ENCODE measurements at places on chromosomes 2 and 18.
A peak's percentile ranks its signal among the peaks of the same experiment; 100 is the strongest.

DNA sequence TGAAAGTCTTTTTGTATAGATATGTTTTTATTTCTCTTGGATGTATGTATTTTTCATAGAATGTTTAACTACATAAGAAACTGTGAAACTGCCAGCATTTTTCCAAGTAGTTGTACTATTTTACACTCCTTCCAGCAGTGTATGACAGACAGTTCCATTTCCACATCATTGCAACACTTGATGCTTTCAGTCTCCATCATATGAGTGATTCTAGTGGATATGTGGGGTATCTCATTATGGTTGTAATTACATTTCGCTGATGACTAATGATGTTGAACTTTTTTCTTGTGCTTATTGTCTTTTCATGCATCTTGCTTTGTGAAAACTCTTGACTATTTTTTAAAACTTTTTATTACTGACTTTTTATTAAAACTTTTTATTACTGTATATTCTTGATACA is 101.4 kb downstream of the ARHGAP28 start:
- no peak for DNase-seq

- no peak for DNase-seq
These were observed 95.3 kb upstream of the CAVIN2 start for GRCh38 chr2:191942090-191942738.

DNA sequence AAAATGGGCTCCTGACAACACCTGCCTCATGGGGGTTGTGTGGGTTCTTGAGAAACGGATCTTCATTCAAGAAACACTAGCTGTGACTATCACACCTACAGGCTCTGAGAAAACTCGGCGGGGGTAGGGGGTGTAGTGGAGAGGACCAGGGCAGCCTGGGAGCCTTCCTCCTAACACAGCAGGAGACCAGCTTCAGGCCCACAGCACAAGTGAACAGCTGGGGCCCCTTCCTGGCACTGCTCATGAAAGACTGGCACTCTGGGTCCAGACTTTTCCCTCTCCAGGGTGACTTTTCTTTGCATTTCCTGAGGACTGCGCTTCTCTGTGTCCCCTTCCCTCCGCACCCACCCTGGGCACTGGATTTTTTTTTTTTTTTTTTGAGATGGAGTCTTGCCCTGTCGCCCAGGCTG is 7.2 kb upstream of the SEMA4C start:
- DNase-seq: no peak

GRCh38 chr2:161423421-161424393 is 7.6 kb downstream of the TBR1 start:
- no peak for DNase-seq

DNA sequence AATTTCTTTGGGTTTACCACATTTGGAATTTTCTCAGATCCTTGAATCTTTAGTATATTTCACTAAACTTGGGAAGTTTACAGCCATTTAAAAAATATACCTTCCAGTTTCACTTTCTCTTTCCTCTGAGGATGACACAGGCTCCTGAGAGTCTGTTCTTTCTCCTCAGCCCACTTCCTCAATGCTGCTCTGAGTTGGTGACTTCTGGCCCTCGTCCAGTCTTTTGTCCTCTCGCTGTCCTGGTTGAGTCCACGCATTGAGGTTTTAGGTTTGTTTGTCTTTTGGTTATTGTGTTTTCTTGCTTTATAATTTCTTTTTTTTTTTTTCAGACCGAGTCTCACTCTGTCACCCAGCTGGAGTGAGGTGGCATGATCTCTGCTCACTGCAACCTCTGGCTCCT is 40.7 kb upstream of the GALR1 start:
- peak; percentile 24 for DNase-seq

DNA sequence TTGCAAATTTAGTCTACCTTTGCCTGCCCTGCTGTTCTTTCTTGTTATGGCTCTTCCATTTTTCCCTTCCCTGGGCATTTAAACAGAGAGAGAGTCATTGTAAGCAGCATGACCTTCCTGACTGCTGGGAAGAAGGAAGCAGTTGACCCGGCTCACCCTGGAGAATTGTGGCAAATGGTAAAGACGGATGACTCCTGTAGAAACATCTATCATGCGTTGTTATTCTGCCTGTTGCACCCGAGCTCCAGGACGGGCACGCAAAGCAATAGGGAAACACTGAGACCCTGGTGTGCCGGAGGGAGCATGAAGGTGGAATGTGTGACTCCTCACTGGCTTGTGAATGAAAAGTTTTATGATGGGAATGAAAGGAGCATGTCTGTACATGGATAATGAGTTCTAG is 113.3 kb downstream of the OSBPL6 start:
- no peak for DNase-seq
